IPS DF 6.9 (cell line): ENCODE measurements at places on chromosomes 16 and 17.

- no peak for DNase-seq
Observed at GRCh38 chr17:44992242-44992939, 24.3 kb upstream of the C1QL1 start.

DNA sequence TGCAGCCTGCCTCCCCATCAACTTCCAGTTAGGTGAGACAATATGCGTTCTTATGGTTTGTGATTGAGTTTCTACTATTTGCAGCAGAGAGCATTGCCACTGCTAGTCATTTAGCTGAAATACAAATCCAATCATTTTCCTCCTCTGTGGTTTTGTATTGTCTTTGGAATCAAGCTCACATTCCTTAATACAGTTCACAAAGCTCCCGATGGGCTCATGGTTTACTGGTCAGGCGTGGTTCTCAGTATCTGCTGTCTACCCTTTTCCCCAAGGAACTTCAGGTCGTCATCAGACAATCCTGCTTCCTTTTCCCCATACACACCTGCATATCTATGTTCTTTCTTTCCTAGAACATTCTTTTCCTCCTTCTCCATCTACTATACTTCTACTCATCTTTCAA, 69.6 kb upstream of the GAS7 start:
- DNase-seq = no peak

- no peak for DNase-seq
Observed at GRCh38 chr17:8875957-8876356, 8.5 kb upstream of the PIK3R6 start.

DNA sequence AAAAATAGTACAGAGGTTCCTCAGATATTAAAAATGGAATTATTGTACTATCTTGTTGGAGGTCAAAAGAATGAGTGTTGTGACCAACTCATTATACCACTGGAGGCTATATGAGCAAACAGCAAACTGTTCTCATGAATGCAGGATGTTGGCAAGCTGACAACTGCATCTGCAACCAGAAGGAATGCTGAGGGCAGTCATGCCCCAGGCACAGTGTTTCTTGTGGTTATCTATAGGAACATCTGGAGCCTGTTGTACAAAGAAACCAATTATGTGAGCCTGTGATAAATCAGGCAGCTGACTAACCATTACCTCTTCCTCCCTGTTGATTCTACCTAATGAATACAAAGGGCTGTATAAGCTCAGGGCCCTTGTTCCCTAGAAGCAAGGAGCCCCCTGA, 2057.1 kb downstream of the TP53TG3F start:
- DNase-seq = no peak

- no peak for DNase-seq
Observed at GRCh38 chr16:84042879-84043485, 387 bp upstream of the SLC38A8 start.

GRCh38 chr16:66562409-66562808, 3.8 kb upstream of the CMTM1 start:
- no peak for DNase-seq

DNA sequence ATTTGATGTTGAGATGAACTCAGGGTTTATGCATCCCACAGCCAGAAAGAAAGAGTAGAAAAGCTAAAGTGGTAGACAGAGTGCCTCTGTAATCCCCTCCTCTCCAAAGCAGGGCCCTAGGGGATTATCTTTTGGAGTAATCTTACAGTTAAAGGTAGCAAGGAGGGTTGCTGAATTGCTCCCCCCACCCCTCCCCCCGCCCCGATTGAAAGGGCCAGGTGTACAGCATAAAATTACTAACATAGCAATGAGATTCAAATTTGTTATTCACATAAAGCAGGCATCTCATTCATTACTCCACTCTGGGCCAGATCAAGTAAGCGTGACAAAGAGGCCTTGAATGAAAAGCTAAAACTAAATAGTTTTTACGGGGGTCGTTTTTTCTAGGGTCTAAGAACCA, 72.7 kb downstream of the STH start:
- no peak for DNase-seq
